Transverse colon (tissue), 4 donors: ENCODE measurements at places on chromosomes 4 and X. TPM values are rescaled to one million over a fixed set of nuclear protein-coding genes. Genes with fewer than 3 reads are reported as not detected.
A peak's percentile ranks its signal among the peaks of the same experiment; 100 is the strongest.

DNA sequence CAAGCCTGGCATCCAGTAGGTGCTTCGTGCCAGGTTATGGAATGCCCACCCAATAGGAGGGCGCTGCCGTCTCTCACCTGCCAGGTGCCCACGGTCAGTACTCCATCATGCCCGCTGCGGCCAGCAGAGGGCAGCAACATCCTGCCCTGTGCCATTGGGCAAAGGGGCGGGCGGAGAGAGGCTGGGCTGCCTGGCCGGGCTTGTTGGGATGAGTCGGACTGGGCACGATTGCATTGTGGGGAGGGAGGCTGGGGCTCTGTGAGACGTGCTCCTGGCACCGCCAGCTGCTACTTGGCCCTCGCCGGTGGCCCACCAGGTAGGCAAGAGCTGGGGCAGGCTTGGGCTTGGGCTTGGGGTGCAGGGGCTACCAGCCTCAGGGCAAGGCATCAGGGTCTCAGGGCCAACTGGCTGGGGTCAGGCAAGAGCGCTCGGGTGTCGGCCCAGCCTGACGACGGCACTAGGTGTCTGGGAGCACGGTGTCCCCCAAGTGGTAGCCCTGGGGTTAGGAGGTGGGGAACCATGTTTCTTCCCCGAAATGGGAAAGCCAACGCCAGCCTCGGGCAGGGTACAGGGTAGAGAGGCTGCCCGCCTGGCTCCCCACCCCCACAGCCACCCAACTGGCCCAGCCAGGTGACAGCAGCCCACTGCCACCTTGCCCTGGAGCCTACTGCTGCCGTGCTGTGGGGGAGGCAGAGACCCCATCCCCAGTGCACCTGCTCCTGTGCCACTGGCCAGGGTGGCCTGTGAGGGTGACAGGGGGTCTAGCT lies at the start of gene PLXNB3:
PLXNB3 (plus strand) TSS at position 261 of the 767 bp plus-strand sequence. CDS start 1,287 bp downstream, outside the sequence.
- no peaks in the 10 kb centered on the region for H3K36me3 ChIP-seq
- H3K4me1 ChIP-seq: no peaks in the 10 kb centered on the region
- H3K4me3 ChIP-seq: peak within 1 kb of the TSS; percentile 12
- H3K27ac ChIP-seq: peak within 1 kb of the TSS; percentile 59
- DNase-seq: peak; percentile 84
- no peaks in the 10 kb centered on the region for H3K27me3 ChIP-seq

The GAGE12F gene
- total RNA-seq: not detected

The TREX2 gene
- 0.55 TPM for total RNA-seq

DNA sequence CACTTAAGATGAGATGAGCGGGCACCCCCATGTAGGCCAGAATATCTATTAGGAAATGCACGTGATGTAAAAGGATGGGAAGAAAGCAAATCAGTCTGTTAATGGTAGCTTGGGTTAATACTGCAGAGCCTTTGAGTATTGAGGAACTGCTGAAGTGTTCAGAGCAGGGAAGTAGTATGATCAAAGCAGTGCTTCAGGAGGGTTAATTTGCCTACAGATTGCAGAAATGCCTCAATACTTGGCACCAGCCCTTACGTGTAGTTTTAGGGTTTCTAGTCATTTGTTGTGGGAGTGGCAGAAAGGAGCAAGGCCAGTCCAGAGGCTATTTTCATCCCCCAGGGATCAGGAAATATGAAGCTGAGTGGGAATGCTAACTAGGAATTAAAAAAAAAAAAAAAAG lies 19.7 kb downstream of the ZFX start:
- no peak for DNase-seq
- no peak overlapping the region for H3K4me3 ChIP-seq
- H3K27ac ChIP-seq: no peak overlapping the region
- H3K36me3 ChIP-seq: no peaks in the 10 kb centered on the region
- no peaks in the 10 kb centered on the region for H3K27me3 ChIP-seq

DNA sequence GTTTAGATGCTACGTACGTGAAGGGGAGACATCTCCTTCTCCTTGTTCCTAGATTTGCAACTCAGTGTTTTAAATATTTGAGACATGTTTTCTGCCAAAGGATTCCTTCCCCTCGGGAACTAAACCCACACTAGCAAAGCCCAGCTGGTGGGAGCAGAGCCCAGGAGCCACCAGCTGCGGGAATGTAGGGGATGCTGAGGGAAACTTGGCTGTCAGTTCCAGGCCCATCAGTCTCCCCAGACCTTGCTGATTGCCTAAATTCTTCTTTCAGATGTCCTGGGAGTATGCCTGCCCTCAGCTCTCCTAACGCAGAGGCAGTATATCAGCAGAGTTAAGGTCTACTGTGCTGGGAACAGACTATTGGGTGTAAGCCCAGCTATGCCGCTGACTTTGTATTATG lies 630.0 kb upstream of the TENM3 start:
- H3K36me3 ChIP-seq: no peaks in the 10 kb centered on the region
- H3K27ac ChIP-seq: no peak overlapping the region
- no peaks in the 10 kb centered on the region for H3K27me3 ChIP-seq
- no peaks in the 10 kb centered on the region for H3K4me1 ChIP-seq

DNA sequence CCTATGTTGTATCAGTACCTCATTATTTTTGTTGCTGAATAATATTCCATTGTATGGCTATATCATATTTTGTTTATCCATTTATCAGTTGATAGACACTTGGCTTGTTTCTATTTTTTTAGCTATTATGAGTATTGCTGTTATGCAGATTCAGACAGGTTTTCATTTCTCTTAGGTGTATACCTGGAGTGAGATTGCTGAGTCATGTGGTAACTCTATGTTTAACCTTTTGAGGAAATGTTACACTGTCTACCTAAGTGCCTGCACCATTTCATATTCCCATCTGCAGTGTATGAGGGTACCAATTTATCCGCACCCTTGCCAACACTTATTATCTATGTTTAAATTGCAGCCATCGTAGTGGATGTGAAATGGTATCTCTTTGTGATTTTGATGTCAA lies 43.0 kb upstream of the SH3RF1 start:
- H3K4me1 ChIP-seq: peaks cover 15% of the 10 kb centered on the region
- no peaks in the 10 kb centered on the region for H3K27me3 ChIP-seq
- no peak overlapping the region for H3K27ac ChIP-seq

DNA sequence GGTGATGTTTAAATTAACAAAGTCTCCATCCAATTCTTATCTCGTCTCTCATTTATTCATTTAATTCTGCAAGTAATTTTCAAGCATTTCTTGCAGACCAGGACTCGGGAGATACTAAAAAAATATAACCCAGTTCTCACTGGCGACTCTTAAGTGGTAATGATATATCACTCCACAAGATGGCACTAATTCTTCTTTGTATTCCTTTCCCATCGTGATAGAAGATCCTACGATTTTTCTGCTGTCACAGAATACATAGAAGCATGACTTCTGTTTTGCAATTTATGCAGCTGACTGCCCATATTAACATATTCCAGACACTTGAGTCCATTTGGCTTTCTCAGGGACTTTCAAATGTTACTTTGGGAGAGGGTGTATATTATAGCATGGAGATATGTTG lies 64.0 kb upstream of the FGF13 start:
- no peak for DNase-seq
- H3K36me3 ChIP-seq: no peaks in the 10 kb centered on the region
- no peaks in the 10 kb centered on the region for H3K4me1 ChIP-seq
- no peak overlapping the region for H3K27ac ChIP-seq
- H3K4me3 ChIP-seq: no peak overlapping the region

DNA sequence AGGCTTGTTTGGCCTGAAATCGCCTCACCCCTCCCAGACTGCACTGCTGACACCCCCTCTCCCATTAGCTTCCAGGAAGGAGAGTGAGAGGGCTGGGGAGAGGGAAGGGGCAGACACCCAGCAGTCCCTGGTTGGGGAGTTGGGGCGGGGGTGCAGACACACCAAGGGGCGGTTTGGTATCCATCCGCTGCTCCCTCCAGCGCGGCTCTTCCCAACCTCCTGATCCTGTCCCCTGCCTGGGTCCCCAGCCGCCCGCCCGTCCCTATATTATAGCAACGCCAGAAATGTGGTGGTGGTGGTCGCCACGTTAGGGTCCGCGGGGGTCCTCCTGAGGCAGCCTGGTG lies 24.9 kb downstream of the GPRASP3 start:
- H3K36me3 ChIP-seq: no peaks in the 10 kb centered on the region
- DNase-seq: no peak
- H3K27ac ChIP-seq: no peak overlapping the region
- no peaks in the 10 kb centered on the region for H3K4me1 ChIP-seq
- no peaks in the 10 kb centered on the region for H3K27me3 ChIP-seq

The ARHGAP4 gene
- 50.2 TPM for total RNA-seq

GRCh38 chrX:13658602-13659001 lies 5.7 kb downstream of the TCEANC start:
- no peak overlapping the region for H3K4me3 ChIP-seq
- no peaks in the 10 kb centered on the region for H3K27me3 ChIP-seq
- DNase-seq: no peak
- peak overlapping the region; percentile 62 for H3K27ac ChIP-seq
- H3K4me1 ChIP-seq: peaks cover 17% of the 10 kb centered on the region

The TLR10 gene
- total RNA-seq: not detected

- DNase-seq: no peak
- no peak overlapping the region for H3K27ac ChIP-seq
- no peak overlapping the region for H3K4me3 ChIP-seq
- no peaks in the 10 kb centered on the region for H3K4me1 ChIP-seq
- H3K36me3 ChIP-seq: no peaks in the 10 kb centered on the region
- no peaks in the 10 kb centered on the region for H3K27me3 ChIP-seq
These were observed 176.9 kb upstream of the PPP1R2C start for GRCh38 chrX:42954880-42955279.

- no peak overlapping the region for H3K27ac ChIP-seq
- no peaks in the 10 kb centered on the region for H3K36me3 ChIP-seq
- H3K27me3 ChIP-seq: no peaks in the 10 kb centered on the region
- no peak overlapping the region for H3K4me3 ChIP-seq
These were observed 45.7 kb downstream of the SSX7 start for GRCh38 chrX:52608961-52609360.

The SPOCK3 gene
- total RNA-seq: not detected

The SPACA5B gene
- total RNA-seq: not detected

DNA sequence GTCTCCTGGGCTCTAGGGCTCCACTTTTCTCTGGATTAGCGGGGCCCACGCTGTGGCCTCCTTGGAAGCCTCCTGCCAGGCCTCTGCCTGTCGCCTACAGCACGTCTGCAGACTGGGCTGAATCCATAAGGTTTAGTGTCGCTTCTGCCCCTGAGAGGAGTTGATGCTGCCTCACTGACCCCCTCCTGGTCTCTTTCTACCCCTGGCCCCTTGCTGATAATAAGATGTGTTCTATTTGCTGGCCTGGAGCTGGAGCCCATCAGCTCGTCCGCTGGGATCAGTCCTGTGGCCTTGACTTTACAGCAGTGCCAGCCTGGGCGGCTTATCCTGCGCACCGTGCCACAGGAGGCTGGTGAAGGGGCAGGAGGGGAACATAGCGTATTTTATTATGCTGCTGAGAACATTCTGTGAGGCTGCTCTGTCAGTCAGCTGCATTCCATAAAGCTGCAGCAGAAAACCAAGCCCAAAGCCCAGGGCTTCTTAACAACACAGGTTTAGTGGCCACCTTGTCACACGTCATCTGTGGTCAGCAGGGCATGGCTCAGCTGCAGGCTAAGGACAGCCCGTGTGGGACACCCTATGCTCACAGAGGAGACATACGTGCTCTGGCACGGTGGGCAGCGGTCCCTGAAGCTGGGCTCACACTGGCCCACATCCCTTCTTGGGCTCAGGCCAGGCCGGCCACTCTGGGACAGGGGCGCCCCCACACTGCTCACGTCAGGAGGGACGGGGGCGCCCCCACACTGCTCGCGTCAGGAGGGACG lies 29.3 kb upstream of the HGFAC start:
- no peak for DNase-seq
- no peaks in the 10 kb centered on the region for H3K27me3 ChIP-seq
- peaks cover under 1% of the 10 kb centered on the region for H3K36me3 ChIP-seq
- H3K27ac ChIP-seq: no peak overlapping the region

DNA sequence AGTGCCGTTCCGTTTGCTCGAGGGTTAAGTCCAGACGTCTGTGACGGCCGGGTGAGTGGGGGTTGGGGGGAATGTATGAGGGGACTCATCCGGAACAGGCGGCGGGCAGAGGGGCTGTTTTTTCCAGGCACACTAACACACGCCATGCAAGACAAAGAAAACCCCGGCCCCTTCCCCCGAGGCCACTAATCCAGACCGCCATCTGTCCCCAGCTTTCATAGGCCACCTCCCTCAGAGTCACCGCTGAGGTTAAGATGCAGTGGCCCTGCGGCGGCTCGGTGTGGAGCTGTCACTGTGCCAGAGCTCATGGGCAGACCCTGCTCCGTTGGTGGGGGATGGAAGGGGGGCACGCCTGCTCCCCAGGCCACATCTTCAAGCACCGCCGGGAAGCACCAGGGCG lies 34.1 kb downstream of the SORCS2 start:
- no peaks in the 10 kb centered on the region for H3K4me1 ChIP-seq
- H3K4me3 ChIP-seq: no peak overlapping the region
- H3K27ac ChIP-seq: no peak overlapping the region
- no peaks in the 10 kb centered on the region for H3K36me3 ChIP-seq

The UGT8 gene
- total RNA-seq: 63.6 TPM

DNA sequence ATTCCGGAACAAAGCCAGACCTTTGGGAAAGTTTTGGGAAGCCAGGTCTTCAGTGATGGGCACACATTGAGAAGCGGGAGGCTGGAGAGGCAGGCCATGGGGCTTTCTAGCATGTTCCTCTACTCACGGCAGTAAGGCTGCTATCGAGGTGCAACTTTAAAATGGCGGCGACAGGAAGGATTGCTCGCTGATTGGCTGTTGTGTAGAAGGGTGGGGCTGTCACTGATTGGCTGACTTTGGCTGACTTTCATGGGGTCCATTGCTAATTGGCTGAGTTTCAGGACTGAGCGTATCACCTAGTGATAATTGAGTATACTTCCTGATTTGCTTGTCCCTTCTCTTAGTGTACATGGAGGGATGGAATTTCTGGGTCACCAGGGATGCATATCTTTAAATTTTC lies 19.7 kb upstream of the GLOD5 start:
- H3K27ac ChIP-seq: no peak overlapping the region
- no peaks in the 10 kb centered on the region for H3K36me3 ChIP-seq
- H3K4me3 ChIP-seq: no peak overlapping the region
- H3K4me1 ChIP-seq: peaks cover 6% of the 10 kb centered on the region
- no peaks in the 10 kb centered on the region for H3K27me3 ChIP-seq

DNA sequence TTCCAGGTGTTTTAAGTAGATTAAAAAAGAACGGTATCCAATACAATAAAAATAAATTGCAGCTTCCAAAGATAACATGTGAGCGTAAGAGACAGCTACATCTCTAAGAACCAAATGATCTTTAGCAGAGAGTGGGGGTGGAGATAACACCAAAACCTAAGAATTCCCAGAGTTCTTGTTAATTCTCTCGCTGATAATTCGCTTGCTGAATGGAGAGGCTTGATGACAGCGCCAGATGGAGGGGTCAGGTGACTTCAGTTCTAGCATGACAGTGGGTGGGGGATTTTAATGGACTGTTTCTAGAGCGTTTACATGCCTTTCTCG lies 2.3 kb downstream of the CLCN4 start:
- H3K36me3 ChIP-seq: no peaks in the 10 kb centered on the region
- peaks cover 4% of the 10 kb centered on the region for H3K4me1 ChIP-seq
- DNase-seq: no peak
- peaks cover 17% of the 10 kb centered on the region for H3K27me3 ChIP-seq
- no peak overlapping the region for H3K4me3 ChIP-seq
- no peak overlapping the region for H3K27ac ChIP-seq

The NEUROG2 gene
- not detected for total RNA-seq

The ART3 gene
- total RNA-seq: 4.4 TPM

- H3K27me3 ChIP-seq: peaks cover 20% of the 10 kb centered on the region
- H3K4me1 ChIP-seq: no peaks in the 10 kb centered on the region
- no peaks in the 10 kb centered on the region for H3K36me3 ChIP-seq
- no peak overlapping the region for H3K27ac ChIP-seq
These were observed 280.7 kb downstream of the BCOR start for GRCh38 chrX:39816871-39817731.
